ENCODE measurements at places on chromosomes 13 and 19.

DNA sequence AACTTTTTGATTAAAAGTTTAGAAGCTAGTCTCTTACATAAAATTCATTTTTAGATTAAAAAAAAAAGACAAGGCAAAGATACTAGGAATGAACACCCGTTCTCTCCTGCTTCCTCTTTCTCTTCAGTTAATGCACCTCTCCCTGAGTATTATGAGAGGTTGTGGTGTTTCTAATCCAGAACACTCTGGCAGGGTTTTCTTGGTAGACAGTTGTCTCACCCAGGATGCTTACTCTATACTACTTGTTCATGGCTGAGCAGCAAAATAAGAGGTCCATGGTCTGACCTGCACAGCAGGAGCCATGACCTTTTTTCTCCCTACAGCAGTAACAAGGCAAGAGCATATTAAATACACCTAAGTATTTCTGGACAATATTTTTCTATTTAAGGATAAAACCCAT lies 62.0 kb downstream of the MICU2 start:
- DNase-seq = peak; percentile 13

GRCh38 chr13:27765650-27766049 lies 26.6 kb upstream of the GSX1 start:
- DNase-seq = no peak

DNA sequence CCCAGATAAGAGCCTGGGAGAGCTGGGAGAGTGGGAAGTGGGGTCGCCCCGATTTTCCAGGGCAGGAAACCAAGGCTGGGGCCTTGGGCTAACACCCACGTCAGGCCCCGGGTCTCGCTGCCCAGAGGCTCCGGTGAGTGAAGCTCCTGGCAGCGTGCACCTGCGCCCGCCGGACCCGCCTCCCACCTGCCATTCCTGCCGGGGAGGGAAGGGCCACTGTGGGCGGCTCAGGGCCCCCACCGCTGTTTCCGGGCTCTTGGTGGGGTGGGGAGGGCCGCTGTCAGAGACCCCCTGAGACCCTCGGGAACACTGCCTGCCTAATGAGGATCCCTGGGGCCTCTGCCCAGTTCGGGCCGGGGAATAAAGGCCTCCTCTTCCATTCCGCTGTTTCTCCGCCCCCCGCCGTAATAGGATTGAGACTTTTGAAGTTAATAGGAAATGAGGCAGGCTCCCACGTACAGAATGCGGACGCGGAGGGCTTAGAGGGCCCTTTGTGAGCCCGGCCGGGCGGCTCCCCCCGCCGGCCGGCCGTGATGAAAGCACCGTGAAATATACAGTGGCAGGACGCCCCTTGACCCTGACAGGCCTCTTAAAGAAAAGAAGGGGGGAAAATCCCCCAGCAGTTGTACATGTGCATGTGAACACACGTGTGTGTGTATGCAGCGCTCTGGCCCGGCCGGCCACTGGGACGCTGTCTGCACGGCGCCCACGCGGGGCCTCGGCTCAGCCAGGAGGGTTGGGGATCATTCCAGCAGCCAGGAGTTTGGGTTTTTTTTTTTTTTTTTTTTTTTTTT lies 33.2 kb downstream of the EFNA2 start:
- no peak for DNase-seq

DNA sequence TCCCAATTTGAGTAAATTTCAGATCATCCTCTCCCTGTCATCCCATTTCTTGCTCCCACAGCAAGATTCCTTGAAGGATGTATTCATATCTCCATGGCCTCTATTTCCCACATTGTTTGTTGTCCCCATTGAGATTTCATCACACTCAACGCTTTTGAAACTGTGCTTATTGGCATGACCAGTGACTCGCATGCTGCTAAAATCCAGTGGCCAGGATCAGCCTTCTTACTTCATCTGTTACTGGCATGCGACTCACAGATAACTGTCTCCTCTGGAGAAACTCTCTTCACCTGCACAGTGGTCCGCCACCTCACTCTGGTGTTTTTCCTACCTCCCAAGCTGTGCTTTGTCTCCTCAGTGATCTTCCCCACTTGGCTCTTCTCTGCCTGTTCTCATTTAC lies 95.8 kb downstream of the WASF3 start:
- DNase-seq = no peak

- DNase-seq = peak; percentile 54
These were observed 8.2 kb upstream of the LATS2 start for GRCh38 chr13:21069561-21070004.

GRCh38 chr19:7799640-7800355 lies 30.2 kb upstream of the EVI5L start:
- peak; percentile 13 for DNase-seq

DNA sequence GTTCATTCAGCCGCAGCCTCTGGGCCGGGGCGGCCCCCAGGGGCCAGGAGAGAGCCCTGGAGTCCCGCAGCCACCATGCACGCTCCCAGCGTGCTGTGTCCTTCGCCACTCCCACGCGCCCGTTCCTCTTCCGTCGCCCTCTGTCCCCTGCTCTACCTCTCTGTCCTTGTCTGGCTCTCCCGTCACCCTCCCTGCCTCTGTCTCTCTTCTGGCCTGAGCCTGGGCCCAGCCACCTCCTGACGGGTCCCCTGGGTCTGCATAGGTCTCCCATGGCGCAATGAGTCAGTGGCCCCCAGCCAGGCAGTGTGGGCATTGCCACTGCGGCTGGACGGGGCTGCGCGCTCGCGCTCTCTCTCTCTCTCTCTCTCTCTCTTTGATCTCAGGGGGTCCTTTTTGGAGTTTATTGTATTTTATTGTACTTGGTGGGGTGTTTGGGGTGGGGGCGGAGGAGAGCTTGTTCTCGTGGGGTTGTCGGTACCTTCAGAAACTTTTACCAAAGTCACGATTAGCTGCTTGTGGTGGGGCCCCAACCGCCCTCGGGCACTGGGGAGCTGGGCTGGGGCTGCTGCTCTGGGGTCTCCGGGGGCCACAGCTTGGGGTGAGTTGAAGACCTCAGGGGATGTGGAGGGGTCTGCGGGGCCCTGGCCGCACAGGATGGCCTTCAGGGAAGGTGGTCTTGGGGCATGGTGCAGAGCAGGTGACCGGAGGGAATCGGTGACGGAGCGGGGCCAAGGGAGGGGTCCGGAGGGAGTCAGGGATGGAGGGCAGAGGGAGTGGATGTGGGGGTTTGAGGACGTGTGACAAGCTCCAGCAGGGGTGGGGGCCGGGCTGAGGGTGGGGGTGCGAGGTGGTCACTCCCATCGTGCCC lies 1.7 kb upstream of the TGFBR3L start:
- no peak for DNase-seq

DNA sequence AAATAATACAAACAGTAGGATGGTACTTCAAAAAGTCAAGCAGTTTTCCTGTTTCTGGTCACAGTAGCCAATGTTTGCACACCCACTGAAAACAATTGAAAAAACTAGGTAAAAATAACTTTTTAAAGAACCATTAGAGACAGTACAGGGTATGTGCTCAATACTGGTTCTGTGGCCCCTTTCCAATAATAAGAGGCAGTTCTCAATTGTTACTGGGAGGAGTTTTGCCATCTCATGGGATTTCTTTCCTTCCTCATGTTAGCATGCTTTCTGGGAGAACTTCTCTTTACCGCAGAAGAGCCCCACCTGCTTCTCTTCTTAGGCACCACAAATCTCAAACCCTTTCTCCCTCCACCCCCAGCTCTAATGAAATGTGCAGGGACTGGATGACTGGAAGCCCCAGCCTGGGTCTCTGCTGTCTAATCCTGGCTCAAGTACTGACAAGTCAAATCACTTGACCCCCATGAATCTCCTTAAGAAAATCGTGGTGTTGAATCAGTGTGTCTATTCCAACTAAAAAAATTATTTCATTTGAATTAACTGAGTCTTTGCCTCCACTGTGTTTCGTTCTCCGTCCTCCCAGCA lies 14.6 kb downstream of the METTL21C start:
- DNase-seq = no peak

- no peak for DNase-seq
These were observed 5.8 kb upstream of the TMC4 start for GRCh38 chr19:54178581-54179261.

DNA sequence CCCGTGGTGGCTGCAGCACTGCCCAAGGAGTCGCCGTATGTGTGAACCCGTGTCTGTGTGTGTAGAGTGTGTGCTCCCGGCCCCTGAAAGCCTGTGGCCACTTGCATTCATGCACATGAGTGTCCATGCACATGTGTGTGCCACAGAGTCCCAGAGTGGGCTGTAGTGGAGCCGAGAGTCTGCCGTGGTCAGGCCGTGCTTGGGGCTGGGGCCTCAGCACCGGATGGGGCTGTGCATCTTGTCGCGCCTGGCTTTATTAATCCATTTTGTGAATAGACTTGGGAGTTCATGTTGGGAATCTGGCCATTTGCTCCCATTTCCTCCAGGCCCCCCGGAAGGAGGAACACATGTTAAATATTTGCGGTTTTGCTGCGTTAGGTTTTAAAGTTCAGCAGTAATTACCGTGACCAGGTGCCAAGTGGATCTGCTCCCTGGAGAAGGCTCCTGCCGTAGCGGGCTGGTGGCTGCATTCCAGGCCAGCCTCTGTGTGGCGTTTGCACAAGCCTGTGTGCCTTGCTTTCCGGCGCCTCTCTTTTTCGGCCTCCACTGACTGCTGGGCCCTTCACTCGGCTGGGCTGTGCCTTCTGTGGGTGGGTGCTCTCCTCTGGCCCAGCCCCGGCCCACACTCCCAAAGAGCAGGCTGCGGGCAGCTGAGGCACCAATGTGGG lies 69.2 kb upstream of the KCTD15 start:
- DNase-seq = no peak

- no peak for DNase-seq
These were observed 180.5 kb upstream of the SLC10A2 start for GRCh38 chr13:103246581-103247200.

- no peak for DNase-seq
These were observed 577.9 kb downstream of the IRS2 start for GRCh38 chr13:109208522-109208921.

GRCh38 chr19:1986357-1987162 lies 29.0 kb downstream of the BTBD2 start:
- no peak for DNase-seq

DNA sequence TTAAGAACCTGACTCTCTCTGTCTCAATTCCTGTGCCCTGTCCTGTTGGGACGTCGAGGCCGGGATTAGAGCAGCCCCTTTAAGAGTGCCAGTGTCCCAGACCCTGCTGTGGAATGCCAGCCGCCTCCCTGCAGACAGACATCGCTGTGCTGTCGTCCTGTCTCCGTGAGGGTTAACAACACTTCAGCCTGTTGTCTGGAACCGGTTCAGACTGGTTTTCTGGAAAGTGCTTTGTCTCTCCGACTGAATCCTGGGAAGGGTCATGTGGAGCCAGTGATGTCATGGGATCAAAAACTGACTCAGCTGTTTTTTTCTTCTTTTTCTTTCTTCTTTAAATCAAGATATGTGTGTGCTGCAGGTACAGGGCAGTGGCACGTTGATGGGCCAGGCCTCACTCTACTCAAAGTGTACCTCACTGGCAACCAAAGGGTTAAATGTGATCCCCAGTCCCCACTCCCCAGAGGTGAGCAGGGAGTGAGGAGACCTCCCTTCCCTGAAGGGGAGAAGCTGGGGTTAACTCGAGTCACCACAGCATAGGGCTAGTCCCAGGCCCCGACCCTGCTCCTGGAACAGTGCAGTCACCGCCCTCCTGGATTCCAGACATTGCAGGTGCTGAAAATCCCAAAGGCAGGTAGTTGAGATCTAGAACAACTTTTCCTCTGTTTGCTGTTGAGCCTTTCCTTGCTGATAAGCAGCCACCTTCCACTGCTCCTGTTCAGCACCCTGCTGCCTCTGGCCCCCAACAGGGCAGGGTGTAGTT lies 50.8 kb downstream of the TSSK6 start:
- DNase-seq = no peak

DNA sequence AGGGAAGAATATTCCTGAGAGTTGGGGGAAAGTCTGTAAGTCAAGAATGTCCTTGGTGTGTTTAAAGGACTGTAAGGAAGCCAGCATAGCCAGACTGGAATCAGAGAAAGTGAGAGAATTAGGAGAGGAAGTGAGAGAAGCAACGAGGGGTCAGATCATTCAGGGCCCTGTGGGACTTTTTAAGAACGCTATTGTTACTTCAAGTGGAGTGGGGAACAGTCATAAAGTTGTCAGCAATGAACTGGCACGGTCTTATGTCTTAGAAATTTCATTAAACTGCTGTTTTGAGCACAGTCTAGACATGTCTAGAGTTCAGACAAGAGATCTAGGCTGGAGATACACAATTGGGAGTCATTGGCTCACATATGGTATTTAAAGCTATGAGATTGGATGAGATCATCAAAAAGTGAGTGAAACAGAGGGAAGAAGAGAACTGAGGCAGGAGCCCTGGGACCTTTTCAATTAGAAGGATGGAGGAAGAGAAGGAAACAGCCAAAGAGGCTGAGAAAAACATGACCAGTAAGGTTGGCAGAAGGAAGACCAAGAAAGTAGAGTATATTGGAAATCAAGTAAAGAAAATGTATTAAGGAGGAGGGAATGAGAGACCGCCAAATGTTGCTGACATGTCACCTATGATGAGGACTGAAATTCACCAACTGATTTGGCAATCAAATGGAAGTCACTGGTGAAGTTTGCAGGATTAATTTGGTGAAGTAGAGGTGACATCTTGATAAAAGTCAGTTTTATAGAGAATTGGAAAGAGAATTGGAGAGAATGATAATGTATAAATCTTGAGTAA lies 263.5 kb downstream of the GPC5 start:
- DNase-seq = no peak

GRCh38 chr13:22765547-22765946 lies 415.2 kb upstream of the SGCG start:
- DNase-seq = no peak

DNA sequence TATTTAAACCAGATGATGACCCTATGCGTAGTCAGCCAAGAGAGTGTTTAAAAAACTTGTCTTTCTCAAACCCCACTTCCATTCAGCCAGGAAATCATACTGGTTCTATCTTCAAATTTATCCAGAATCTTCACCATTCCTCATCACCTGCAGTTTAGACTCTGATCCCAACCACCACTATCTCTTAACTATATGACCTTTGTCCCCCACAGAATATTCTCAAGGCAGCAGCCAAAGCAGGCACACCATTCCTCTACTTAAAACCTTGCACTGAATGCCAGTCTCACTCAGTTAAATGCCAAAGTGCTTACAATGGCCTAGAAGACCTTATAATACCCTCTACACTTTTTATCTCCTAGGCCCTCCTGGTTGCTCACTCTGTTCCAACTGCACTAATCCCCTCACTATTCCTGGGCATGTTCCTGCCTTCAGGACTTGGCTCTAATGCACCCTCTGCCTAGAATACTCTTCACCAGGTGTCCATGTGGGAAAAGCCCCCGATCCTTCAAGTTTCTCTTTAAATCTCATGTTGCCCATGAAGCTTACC lies 10.1 kb downstream of the SUCLA2 start:
- no peak for DNase-seq

GRCh38 chr19:13241231-13242104 lies 91.3 kb downstream of the IER2 start:
- no peak for DNase-seq

- DNase-seq = no peak
These were observed 39.0 kb upstream of the IGSF23 start for GRCh38 chr19:44574186-44574950.

Data from brain pericyte (primary cell).